ENCODE measurements at places on chromosomes 4 and X.

DNA sequence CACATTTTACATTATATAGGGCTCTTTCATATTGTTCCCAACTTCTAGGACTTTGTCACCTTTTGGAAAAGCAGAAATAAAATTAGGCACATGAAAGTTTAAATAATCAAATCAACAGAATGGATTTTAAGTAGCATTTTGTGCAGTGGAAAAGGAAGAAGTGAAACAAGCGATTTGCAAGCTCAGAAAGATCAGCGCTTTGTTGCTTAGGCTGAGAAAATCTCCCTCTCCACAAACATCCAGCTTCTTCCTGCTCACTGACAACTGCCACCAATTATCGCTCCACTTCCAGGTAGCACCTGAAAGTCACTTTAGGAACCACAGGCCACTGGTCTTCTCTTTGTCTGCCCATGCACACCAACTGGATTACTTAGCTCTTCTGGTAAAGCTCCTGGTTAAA is 2.0 kb upstream of the PDK3 start:
- DNase-seq: no peak

- no peak for DNase-seq
Measured at GRCh38 chr4:122772986-122773385, 40.5 kb downstream of the BBS12 start.

- no peak for DNase-seq
Measured at GRCh38 chr4:147407261-147408045, 73.4 kb upstream of the EDNRA start.

GRCh38 chrX:67601771-67602170 is 58.0 kb downstream of the AR start:
- peak; percentile 45 for DNase-seq

- no peak for DNase-seq
Measured at GRCh38 chr4:120613778-120614177, 308.7 kb downstream of the PRDM5 start.

DNA sequence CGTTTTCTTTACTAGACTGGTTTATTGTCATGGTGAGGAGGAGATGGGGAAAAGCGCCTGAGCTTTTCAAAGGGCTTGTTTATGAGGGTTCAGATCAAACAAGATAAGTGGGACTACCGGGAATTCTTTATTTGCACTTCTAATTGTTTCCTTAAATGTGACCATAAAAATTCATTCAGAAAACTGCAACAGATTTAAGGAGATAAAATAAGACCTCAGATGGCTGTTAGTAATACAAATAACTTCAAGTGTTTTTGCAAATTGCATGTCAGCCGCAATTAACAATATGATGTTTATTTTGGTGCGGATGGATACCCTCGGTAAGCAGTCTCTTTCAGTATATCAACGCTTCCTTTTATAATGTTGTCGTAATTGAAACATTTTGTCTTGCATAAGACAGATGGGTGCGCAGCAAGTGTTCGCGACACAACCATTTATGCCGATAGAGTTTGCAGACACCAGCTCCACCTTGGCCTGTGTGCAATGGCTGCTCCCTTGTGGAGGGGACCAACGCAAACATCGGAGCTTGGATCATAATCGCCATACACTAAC is 151.0 kb downstream of the C4orf33 start:
- DNase-seq: no peak

GRCh38 chrX:134546187-134546586 is 86.2 kb downstream of the HPRT1 start:
- DNase-seq: no peak

DNA sequence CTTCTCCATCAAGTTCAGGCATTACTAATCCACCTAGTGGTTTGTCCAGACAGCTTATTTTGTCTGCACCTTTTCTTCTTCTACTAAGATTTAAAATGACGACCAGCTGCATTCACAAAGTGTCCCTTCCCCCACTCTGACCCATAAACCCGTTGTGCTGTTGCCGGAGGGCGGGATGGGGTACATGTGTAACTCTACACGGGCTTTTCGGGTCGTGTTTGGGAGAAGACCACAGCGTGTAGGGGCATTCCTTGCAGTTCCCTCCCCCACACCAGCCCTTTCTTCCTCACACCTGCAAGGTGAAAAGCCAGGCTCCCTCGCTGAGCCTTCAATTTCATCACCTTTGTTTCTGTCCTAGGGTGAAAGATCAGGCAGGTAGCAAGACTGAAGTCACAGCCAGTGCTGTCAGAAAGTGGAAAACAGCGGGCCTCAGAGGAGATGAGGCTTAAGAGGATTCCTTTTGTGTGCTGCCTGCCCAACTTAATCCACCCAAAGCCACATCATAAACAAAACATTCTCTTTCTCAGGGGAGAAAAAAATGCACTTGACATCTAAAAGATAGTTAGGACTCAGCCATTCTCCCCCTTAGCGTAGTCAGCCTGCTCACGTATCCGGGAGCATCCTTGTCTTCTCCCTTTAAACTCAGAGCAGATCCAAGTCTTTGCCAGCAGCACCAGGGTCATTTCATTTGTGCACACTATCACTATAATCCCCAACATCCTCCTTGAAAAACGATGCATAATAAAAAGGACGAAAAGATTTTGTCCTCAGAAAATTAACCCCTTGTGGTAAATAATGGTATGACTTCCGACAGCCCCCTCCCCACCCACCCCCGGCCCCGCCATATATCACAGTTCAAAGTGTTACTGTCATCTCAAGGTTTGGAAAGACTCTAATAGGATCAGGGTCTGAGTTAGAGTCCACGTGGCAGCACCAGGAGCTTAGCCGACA is 599.0 kb downstream of the RAB28 start:
- no peak for DNase-seq

- DNase-seq: no peak
Measured at GRCh38 chrX:77795124-77795523, 9.1 kb upstream of the ATRX start.

GRCh38 chrX:15761564-15762191 is 23.6 kb downstream of the CA5B start:
- DNase-seq: peak; percentile 33

Data from fibroblast of skin of scalp (primary cell).